ENCODE measurements at places on chromosomes 6 and 20.

DNA sequence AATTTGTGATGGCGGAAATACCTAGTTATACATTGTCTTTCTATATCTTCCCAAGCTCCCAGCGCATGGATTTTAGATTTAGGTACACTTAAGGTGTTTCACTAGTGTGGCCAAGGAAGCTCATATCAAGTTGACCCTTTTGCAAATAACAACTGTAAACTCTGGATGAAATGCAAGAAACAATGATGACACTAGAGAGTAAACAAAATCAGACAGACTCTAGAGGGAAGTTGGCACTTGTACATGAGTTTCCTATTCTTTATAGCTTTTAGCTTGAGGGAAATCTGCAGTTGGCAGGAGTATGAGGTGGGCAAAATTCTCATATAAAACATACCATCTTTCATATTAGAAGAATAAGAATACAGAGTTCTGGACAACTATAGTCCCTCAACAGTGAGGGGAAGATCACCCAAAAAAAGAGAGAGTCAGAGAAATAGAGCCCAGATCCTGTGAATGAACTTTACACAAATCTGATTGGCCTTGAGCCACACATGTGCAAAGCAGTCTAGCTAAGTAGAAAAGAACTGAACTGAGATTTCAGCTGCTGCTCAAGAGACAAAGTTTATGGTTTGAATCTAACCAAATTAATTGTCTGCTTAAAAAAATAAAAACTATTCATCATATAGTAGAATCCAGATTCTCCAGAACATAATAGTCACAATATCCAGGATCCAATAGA is 26.1 kb downstream of the TXLNB start:
- DNase-seq: no peak

DNA sequence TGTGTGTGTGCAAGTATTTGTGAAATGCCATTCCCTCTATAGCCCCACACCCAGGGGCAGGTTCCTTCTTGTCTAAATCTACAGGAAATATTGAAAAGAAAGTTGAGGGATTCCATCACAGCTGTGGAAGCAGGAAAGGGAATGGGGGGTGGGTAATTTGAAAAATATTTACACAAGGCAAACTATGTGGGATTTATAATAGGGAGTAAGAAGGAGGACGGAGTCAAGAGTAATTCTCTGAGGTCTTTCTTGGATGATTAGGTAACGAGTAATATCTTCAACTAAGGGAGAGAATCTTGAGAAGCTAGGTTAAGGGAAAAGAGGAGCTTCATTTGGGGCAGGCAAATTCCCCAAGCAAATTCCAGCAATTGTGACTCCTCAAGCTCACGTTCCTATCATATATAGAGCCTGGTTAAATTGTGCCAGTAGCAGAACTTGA is 113.5 kb upstream of the SGK1 start:
- no peak for DNase-seq

- DNase-seq: no peak
Measured at GRCh38 chr6:111718990-111719389, 113.3 kb upstream of the TRAF3IP2 start.

GRCh38 chr6:148608199-148608951 is 138.5 kb upstream of the UST start:
- no peak for DNase-seq

GRCh38 chr6:163287626-163288025 is 126.9 kb upstream of the QKI start:
- DNase-seq: no peak

DNA sequence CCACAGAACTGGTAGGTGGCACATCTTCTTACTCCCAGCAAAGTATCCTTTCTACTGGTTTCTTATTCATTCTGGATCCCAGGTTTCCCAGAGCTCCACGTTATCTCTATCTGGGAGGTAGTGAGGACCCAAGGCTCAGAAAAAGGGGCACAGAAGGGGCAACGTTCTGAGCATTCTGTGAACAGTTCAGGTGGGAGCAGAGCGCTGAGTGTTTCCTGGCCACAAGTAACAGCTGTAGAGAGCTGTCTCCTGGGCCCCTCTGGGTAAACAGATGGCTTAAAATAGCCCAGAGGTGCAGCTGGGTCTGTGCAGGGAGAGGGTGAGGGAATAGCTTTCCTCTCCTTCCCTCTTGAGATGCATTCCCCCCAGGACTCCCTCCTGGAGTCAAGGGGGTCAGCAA is 2.1 kb downstream of the APOBEC2 start:
- no peak for DNase-seq

DNA sequence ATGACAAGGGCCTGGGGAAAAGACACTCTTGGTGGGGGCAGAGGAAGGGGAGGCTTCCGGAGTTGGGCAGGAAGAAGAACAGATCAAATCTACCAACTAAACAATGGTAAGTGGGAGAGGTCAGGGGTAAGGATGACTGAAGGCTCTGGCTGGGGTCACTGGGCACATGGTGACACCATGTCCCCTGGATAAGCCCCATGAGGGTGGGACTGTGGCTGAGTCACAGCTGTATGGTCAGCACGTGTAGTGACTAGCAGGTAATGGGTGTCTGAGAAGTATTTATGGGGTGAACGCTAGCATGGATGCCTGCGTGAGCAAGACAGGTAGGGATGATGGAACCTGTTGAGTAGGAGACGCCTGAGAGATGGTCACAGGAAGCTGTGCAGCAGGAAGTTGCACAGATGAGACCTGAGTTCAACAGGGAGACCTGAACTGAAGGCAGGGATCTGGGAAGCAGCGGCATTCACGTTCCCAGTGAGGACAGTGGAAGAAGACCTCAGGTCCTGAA is 64.5 kb upstream of the SNX9 start:
- DNase-seq: no peak

DNA sequence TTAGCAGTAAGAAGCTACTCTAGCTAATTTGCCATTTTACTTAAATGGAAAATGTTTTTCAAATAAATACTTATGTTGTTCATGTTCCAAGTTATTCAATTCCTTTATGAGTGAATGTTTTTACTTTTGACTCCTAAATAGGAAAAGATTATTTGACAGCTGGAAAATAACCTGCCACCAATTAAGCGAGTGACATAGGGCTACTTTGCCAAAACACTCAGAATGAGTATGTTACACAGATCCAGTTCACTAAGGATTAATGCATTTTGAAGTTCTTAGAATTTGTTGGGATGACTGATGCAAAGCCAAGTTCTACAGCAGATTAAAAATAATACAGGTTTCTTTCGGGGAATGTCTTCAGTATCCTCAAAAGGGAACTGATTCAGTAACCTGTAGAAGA is 144.4 kb downstream of the ADGRG6 start:
- no peak for DNase-seq

- no peak for DNase-seq
Measured at GRCh38 chr6:126657561-126658175, 317.8 kb downstream of the CENPW start.

DNA sequence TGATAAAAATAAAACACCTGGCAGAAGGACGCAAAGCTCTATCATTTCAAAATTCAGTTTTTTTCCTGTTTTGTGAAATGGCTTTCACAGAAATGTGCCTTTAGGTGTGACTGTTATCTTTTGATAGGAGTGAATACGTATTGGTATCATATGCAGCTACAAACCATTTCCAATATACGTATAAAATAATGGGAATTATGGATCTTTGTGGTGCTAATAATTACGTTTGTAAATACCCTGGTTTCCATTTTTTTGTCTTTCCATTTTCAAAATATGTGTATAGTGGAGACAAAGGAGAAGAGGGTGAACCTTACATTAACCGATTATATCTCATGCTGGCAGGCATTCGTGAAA is 108.7 kb upstream of the GMDS start:
- no peak for DNase-seq

DNA sequence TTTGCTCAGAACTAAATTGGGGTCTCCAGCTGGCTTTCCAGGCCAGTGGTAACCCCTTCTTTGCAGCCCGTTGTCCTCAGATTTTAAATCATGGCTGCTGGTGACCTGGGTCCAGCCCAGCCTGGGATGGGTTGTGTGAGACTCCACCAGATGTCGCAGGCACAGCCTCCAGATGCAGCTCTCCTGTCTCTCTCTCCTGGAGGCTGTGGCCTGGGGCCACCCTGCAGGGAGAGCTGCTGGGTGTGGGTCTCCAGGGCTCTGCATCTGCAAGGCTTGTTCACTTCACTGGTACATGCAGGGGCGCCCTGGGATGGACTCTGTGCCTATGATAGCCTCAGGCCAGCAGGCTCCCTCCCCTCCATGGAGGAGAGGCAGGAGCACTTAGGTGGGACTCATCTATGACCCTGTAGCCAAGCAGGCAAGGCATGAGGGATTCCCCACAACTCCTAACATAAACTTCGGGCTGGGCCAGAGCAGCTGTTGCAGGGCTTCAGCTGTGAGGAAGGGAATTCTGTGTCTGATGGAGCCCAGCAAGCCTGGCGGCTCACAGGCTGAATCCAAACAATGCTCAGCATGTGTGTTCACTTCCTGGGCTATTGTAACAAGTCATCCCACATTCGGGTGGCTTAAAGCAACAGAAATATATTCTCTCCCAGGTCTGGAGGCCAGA is 94.7 kb upstream of the NXT1 start:
- DNase-seq: no peak

GRCh38 chr20:20993372-20993771 is 112.8 kb downstream of the LINC00237 start:
- no peak for DNase-seq

Data from NCI-H1436 treated with DMSO at 0.1 percent for 48 hours (cell line).